WTC11 (cell line): ENCODE measurements at places on chromosomes 1 and 21. TPM values are rescaled to one million over a fixed set of nuclear protein-coding genes. Genes with fewer than 3 reads are reported as not detected.
A peak's percentile ranks its signal among the peaks of the same experiment; 100 is the strongest.

- no peak for DNase-seq
Observed at GRCh38 chr1:71572038-71572437, 491.2 kb upstream of the ZRANB2 start.

DNA sequence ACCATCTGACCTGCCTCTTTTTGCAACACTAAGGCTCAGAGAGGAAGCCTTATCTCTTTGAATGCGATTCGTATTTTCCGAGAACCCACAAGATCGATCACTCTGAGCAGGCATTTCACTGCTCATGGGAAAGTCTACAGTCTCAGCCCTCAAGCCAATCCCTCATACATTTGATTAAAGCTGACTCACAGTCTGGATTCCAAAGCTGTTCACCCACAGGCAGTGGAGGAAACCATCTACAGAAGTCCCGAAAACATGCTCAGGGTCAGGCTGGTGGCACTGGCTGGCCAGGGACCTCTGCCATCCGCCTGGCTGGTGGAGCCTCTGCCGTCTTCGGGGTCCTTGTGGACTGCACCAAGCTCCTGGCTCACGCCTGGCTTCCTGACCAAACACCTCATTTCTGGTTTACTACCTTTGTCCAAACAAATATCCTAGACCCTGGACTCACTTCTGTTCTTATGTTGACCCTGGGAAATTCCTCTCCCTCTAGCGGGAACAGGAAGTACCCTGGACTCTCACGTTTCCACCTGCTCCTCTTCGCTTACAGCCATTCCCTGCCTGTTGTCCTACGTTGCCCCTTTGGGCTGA lies 650.0 kb downstream of the SMYD3 start:
- H3K4me1 ChIP-seq, result peaks cover 25% of the 10 kb centered on the region
- no peak overlapping the region for H3K27ac ChIP-seq
- no peak for DNase-seq
- no peaks in the 10 kb centered on the region for H3K27me3 ChIP-seq
- no peaks in the 10 kb centered on the region; the same call in 1 of the 2 replicates for H3K36me3 ChIP-seq

GRCh38 chr1:33151116-33151515 lies 30.7 kb downstream of the TRIM62 start:
- peaks cover 43% of the 10 kb centered on the region for H3K4me1 ChIP-seq
- peaks cover 13% of the 10 kb centered on the region for H3K36me3 ChIP-seq
- no peak overlapping the region for H3K4me3 ChIP-seq

DNA sequence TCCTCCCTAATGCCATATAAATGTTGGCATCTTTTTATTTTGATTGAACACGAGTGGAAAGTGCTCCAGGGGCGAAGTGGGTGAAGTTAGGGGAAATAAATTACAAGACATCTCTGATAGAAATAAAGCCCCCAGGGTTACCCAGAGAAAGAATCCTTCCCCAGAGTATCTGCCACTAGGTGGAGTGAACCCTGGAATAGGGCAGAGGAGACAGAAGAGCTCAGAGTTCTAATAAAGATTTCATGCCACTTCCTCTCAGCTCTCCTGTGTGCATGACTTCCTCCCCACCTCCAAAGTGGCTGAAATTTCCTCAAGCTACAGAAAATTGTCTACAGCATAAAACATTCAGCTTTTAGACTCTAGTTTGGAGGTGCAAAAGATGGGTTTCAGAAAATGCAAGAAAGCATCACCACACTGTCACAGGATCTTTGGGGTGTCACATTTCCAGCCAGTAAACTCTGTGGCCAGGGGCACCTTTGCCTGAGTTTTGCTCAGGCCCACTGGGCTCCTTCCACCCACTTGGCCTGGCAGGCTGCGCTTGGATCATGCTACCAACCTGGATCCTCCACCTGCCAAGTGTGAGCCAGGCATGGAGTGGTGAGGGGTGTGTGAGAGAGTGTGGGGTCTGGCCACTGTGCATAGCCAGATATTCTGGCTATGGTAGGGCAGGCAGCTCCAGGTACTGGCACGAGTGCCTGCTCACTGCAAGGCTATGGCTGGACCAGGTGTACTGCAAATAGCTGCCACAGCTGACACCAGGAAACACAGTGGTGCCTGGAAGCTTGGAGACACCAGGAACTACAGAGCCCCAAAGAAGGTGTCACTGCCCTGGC lies 208.8 kb upstream of the USP25 start:
- no peak for DNase-seq
- no peaks in the 10 kb centered on the region for H3K27me3 ChIP-seq
- H3K4me3 ChIP-seq, result no peak overlapping the region
- no peak overlapping the region for H3K27ac ChIP-seq
- no peaks in the 10 kb centered on the region for H3K36me3 ChIP-seq

DNA sequence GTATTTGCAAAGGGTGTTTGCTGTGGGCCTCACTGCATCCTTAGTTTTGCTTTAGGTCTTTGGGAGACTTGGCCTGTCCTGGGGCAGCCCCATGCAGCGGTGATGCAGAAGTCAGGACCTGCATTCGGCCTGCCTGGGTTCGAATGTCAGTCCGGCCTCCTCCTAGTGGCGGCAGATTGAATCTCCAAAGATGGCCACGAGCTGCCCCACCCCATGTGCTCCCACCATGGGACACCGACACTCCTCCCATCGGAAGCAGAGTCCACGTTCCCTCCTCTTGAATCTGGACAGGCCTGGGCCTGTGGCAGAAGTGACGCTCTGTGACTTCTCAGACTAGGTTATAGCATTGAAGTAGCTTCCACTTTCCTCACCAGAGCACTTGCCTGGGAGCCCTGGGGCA lies 16.3 kb upstream of the NPPB start:
- no peaks in the 10 kb centered on the region for H3K36me3 ChIP-seq
- H3K4me1 ChIP-seq, result no peaks in the 10 kb centered on the region
- H3K4me3 ChIP-seq, result no peak overlapping the region
- peak; percentile 45 for DNase-seq
- no peaks in the 10 kb centered on the region for H3K27me3 ChIP-seq

CD52 gene
- 2.8 to 3.7 TPM (median 3.4 TPM) in 3 replicates for total RNA-seq

NFASC gene
- 20.1 to 22.3 TPM (median 21.0 TPM) in 3 replicates for total RNA-seq

RGS13 gene
- total RNA-seq, result not detected in 3 replicates

KISS1 gene
- 0.35 to 1.2 TPM (median 0.66 TPM) in 3 replicates for total RNA-seq

SPRR1B gene
- not detected in 3 replicates for total RNA-seq
